ENCODE measurements at places on chromosomes 1 and 21.

GRCh38 chr1:93810316-93810715, 68.7 kb downstream of the DNTTIP2 start:
- no peak for DNase-seq

GRCh38 chr1:8602471-8603219, 214.8 kb downstream of the RERE start:
- DNase-seq, result no peak

DNA sequence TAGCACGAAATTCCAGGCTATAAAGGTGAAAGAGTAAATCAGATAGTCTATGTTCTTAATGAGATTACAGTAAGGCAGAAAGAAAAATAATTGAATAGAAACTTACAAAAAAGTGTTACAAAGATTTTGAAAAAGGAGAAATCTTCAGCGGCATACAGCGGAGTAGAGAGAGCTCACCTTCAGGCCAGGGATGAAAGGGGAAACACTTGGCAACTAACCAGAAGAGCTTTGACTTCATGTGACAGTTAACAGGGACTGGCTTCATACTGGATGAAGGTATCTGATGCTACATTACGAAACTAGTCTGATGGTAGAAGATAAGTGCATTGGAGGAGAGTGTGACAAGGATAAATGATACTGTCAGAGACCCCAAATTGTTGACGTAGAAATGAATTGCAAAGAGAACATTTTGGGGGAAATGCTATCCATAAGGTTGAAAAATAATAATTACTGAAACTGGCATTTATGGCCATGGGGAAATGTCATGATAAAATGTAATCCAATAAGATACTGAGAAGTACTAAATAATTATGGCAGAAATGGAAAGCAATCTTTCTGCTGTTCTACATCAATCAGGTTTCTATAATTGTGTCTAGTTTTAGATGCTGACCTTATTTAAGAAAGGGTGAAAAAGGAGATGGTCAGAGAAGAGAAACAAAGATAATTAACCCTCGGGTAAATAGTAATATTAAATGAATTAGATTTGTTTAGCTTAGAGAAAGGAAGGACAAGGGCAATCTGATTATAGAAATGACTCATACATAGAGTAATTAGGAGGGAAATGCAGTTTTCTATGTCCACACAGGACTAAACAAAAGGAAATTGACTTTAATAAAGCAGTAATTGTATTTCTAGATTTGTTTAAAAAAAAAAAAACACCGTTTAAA, 808.7 kb downstream of the NCAM2 start:
- no peak for DNase-seq

DNA sequence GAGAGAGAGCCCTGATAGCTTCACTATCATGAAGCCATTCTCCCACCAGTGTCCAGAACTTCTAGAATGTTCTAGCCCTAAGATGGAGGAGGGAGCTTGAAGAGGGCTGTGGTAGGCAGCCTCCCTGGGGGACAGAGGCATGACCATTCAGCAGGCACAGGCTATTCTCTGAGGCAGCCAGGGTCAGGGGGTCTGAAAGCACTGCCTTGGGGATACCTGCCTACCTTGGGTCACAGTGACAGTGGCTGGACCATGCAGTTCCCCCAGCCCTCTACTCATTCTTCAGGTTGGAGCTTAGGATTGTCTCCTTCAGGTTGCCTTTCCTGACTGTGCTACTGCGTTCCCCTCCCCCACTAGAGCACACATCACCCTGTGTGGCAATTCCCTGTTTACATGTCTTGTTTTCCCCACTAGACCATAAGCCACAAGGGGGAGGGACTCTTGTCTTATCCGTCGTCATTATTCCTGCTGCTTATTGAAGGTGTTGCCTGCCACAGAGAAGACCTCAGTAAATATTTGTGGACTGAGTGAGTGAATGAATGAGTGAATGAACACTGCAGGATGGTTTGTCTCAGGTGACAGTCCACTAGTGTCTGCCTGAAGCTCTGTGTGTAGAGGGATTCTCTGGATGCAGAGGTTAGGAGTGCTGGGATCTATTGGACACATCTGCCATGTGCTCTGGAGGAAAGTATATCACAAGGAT, 5.2 kb downstream of the ZDHHC18 start:
- DNase-seq, result no peak

DNA sequence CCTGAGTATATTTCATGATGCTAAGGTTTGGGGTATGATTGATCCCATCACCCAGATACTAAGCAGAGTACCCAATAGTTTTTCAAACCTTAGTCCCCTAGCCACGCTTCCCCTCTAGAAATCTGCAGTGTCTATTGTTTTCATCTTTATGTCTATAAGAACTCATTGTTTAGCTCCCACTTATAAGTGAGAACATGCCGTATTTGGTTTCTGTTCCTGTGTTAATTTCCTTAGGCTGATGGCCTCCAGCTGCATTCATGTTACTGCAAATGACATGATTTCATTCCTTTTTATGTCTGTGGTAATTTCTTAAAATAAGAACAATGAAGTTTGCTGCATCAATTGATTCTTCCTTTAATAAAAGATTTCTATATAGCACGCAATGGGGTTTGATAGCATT, 301.3 kb downstream of the PLPP3 start:
- DNase-seq, result no peak

- no peak for DNase-seq
These were observed 7.9 kb downstream of the ACAP3 start for GRCh38 chr1:1299686-1300351.

DNA sequence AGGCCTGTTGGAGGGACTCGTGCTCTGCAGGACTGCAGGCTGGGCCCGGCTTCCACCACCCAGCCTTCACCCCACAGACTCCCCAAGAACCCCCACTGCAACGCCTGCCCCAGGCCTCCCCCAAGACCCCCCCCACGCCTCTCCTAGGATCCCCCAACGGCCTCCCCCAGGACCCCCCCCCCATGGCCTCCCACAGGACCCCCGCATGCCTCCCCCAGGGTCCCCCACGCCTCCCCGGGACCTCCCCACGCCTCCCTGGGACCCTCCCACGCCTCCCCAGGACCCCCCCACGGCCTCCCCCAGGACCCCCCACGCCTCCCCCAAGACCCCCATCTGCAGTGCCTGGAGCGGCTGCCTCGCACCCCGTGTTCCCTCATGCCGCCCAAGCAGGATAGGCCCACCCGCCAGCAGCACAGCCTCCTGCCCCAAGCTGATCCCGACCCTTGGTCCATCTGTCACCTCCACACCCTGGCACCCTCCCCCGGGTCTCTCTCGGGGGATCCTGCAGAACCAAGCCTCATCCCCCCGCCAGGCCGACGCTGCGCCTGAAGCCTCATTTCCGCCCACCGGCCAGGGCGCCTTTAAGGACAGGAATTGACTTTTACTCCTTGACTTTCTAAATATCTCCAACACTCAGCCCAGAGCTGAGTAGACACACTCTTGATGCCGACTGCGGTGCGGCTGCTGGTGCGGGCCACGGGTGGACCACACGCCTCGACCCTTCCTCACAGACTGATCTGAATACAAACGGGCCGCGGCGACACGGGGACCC, 14.1 kb upstream of the RNF223 start:
- DNase-seq, result peak; percentile 45

DNA sequence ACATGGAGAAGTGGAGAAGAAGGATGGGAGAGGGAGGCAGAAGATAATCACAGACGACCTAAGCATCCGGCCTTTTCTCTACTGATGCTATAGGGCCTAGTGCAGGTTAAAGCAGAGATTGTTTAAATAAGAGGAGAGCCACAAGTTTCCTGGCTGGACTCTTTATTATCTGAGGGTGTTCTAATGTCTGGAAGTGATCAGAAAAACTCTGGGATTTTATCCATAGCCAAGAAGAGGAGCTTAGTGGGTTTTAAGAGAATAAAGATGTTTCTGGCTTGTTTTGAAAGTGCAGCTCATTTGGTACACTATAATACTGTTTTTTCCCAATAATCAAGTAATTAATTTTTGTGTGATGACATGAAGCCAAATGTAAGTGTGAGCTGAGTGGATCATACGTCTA, 419.0 kb downstream of the PTBP2 start:
- no peak for DNase-seq

DNA sequence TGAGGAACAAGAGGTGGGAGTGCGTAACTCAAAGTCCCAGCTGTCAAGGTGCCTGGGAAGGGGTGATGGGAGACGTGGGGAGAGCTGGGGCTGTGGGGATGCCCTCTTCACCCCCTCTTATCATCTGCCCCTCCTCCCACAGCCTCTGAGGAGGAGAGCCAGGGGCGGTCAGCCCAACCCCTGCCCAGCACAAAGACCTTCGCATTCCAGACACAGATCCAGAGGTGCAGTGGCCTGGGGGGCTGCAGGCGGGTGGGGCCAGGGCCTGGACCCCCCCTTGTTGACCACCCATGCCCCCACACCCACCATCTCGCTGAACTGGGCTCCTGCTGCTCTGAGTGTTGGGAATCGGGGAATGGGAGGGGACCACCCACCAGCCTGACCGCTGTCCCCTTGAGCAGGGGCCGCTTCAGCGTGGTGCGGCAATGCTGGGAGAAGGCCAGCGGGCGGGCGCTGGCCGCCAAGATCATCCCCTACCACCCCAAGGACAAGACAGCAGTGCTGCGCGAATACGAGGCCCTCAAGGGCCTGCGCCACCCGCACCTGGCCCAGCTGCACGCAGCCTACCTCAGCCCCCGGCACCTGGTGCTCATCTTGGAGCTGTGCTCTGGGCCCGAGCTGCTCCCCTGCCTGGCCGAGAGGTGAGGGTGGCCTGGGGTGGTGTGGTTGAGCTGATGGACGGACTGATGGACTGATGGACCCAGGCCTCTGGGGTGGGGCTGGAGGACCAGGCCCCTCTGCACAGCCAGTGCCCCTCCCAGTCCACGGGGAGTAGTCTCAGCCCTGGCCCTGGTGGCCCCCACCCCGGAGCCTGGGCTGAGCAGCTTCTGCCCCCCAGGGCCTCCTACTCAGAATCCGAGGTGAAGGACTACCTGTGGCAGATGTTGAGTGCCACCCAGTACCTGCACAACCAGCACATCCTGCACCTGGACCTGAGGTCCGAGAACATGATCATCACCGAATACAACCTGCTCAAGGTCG, 29.7 kb downstream of the TRIM11 start:
- DNase-seq, result no peak

GRCh38 chr1:108188801-108189200, 11.3 kb downstream of the SLC25A24 start:
- no peak for DNase-seq

- DNase-seq, result no peak
These were observed 137.0 kb upstream of the TMEM51 start for GRCh38 chr1:15016526-15016925.

GRCh38 chr1:183404476-183404875, 13.7 kb downstream of the NMNAT2 start:
- DNase-seq, result no peak

DNA sequence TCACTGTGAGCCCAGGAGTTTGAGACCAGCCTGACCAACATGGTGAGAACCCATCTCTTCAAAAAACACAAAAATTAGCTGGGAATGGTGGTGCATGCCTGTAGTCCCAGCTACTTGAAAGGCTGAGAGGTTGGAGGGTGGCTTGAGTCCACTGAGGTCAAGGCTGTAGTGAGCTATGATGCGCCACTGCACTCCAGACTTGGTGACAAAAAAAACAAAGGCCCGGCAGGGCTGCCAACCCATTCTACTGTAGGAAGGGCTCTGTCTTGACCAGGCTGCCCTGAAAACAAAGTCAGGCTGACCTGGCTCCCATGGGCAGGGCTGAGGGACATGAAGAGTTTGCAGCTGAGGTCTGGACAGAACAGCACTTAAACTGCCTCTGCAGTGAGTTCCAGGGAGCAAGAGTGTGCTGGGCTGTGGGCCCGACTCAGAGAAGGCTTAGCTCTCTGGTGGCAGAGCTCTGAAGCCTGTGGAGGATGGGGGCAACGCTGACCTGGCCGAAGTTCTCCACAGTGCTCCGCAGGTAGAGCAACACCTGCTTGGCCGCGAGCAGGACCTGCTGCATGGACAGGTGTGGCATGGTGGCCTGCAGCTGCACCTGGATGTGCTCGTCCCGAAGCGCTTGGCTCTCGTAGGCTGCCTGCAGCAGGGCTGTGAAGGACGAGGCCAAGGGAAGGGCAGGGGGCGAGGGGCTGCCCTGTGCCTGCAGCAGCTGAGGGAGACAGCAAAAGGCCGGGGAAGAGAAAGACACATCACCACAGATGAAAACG, 42.4 kb downstream of the URB1 start:
- DNase-seq, result peak; percentile 31

GRCh38 chr21:33261635-33262034, 4.5 kb upstream of the IL10RB start:
- DNase-seq, result no peak

DNA sequence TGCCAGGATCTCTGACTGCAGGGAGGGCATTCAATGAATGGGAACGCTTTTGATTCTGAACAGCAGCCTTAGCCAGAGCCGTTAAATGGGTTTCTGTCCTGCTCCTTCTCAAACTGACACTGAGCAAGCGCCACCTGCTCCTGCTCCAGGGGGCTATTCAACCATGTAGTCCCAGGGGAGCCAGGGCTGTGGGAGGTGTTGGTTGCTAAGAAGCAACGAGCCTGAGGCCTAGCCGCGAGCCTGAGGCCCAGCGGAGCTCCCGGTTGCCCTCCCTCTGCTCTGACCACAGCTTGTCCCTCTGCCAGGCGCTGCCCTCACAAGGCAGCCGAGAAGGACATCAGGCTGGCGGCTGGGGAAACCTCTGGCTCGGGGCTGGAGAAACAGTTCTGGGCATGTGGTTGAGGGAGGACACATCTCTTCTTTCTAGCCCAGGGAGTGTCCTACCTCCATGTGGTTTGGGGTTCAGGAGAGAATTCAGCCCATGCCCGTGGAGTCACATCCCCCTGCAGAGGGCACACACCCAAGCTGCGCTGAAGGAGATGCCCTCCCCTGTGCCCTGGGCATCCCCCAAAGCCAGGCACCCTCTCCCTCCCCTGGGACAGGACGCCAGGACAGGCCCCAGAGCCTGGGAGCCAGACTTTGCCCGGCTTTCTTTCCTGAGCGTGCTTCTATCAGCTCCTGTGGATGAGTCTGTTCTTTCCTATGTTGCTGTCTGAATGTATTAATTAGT, 18.0 kb downstream of the PCP4 start:
- DNase-seq, result no peak

GRCh38 chr1:68174738-68175113, 57.6 kb downstream of the WLS start:
- DNase-seq, result no peak

DNA sequence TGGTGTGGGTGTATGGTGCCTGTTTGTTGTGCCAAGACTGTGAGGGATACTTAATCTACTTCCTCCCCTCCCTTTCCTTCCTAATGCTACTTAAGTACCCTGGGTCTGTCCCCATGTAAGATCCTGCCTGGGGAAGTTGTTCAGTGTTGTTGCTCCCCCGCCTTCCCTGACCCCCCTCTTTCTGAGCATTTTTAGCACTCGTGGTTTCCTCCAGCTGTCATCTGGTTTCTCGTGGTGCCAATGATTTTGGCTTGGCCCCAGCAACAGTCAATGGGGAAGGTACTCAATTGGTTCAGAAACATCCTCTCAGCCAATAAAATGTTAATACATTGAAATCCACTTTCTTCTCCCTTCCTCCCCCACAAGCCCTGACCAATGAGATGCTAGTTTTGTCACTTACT, 8.0 kb upstream of the B4GALT3 start:
- no peak for DNase-seq

- DNase-seq, result no peak
These were observed 1.5 kb upstream of the RASSF5 start for GRCh38 chr1:206505702-206506355.

Data from islet precursor cell (in vitro differentiated cells).